Mesendoderm (in vitro differentiated cells): ENCODE measurements at places on chromosomes 5 and 9.

GRCh38 chr9:13675638-13676000 lies 396.1 kb upstream of the MPDZ start:
- peaks cover 2% of the 10 kb centered on the region for H3K4me1 ChIP-seq
- H3K4me3 ChIP-seq = no peak overlapping the region
- DNase-seq = peak; percentile 81
- no peak overlapping the region for H3K27ac ChIP-seq

DNA sequence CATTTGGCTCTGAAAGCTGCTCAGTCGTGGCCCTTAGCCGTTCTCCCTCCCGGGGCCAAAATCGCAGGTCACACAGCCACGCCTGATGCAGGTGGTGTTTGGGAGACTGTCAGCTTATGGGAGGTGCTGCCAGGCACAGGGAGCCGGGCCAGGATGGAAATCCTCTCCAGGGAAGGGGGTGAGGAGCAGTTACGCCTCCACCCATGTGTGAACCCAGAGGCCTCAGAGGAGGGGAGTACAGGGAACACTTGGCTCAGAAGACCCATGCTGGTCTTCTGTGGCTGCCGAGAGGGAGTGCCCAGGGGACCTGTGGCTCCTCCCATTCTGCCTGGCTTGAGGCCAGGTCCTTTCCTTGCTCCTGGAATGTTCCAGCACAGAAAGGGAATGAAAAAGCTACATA lies 3.6 kb upstream of the OLFM1 start:
- no peaks in the 10 kb centered on the region for H3K4me1 ChIP-seq
- H3K4me3 ChIP-seq = no peak overlapping the region
- DNase-seq = no peak
- no peaks in the 10 kb centered on the region for H3K36me3 ChIP-seq
- peaks cover 3% of the 10 kb centered on the region for H3K27me3 ChIP-seq

GRCh38 chr9:29044959-29045358 lies 1471.7 kb upstream of the C9orf72 start:
- peak; percentile 5 for DNase-seq
- no peaks in the 10 kb centered on the region for H3K36me3 ChIP-seq
- no peak overlapping the region for H3K27ac ChIP-seq
- H3K4me1 ChIP-seq = no peaks in the 10 kb centered on the region
- H3K27me3 ChIP-seq = no peaks in the 10 kb centered on the region
- no peak overlapping the region for H3K4me3 ChIP-seq

- H3K27me3 ChIP-seq = no peaks in the 10 kb centered on the region
- no peak for DNase-seq
- H3K4me3 ChIP-seq = no peak overlapping the region
- no peaks in the 10 kb centered on the region for H3K36me3 ChIP-seq
- H3K27ac ChIP-seq = no peak overlapping the region
Measured at GRCh38 chr9:126490214-126490631, 123.5 kb upstream of the LMX1B start.

GRCh38 chr5:97422678-97423077 lies 239.6 kb upstream of the RIOK2 start:
- no peak overlapping the region for H3K27ac ChIP-seq
- no peak overlapping the region for H3K4me3 ChIP-seq
- no peaks in the 10 kb centered on the region for H3K36me3 ChIP-seq
- no peaks in the 10 kb centered on the region for H3K27me3 ChIP-seq
- no peak for DNase-seq
- no peaks in the 10 kb centered on the region for H3K4me1 ChIP-seq

- no peak overlapping the region for H3K27ac ChIP-seq
- H3K36me3 ChIP-seq = no peaks in the 10 kb centered on the region
- no peak for DNase-seq
- no peaks in the 10 kb centered on the region for H3K27me3 ChIP-seq
- H3K4me3 ChIP-seq = no peak overlapping the region
- peaks cover 3% of the 10 kb centered on the region for H3K4me1 ChIP-seq
Measured at GRCh38 chr5:150313501-150313900, 10.8 kb upstream of the ARSI start.

- peaks cover 2% of the 10 kb centered on the region for H3K4me1 ChIP-seq
- DNase-seq = no peak
- H3K27ac ChIP-seq = no peak overlapping the region
- no peak overlapping the region for H3K4me3 ChIP-seq
- H3K36me3 ChIP-seq = no peaks in the 10 kb centered on the region
Measured at GRCh38 chr9:99971410-99971809, 65.0 kb downstream of the STX17 start.

DNA sequence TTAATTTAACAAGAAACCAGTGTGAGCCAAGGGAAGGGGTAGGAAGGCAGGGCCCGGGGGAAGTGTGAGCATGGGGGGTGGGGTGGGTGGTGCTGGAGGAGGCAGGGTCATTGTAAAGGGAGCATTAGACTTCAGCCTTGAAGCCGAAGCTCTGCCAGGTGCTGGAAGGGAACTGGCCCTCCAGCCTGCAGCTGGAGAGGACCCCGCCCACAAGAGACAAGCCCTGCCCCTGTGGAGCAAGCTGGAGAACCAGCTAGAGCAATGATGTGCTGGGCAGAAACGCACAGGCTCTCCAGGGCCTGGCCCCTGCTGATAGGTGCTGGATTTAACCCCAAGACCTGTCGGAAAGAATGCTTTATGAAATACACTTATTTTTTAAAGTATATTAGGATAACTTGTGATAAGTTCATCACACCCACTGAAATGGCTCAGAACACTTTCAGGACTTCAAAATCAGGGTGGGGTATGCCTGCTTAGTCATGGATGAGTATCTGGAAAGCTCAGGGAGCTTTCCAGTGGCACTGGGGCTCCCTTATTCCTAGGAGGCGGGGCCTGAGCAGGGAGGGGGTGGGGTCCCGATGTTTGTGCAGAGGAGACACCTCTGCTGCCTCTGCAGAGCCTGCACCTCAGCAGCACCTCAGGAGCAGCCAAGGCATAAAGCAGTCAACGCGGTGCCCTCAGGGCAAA lies 27.1 kb downstream of the UBE2QL1 start:
- H3K4me3 ChIP-seq = no peak overlapping the region
- no peak overlapping the region for H3K27ac ChIP-seq
- H3K4me1 ChIP-seq = no peaks in the 10 kb centered on the region

GRCh38 chr5:53261245-53261644 lies 151.7 kb upstream of the MOCS2 start:
- no peak overlapping the region for H3K4me3 ChIP-seq
- DNase-seq = no peak
- H3K4me1 ChIP-seq = no peaks in the 10 kb centered on the region
- H3K27ac ChIP-seq = no peak overlapping the region
- H3K27me3 ChIP-seq = no peaks in the 10 kb centered on the region

DNA sequence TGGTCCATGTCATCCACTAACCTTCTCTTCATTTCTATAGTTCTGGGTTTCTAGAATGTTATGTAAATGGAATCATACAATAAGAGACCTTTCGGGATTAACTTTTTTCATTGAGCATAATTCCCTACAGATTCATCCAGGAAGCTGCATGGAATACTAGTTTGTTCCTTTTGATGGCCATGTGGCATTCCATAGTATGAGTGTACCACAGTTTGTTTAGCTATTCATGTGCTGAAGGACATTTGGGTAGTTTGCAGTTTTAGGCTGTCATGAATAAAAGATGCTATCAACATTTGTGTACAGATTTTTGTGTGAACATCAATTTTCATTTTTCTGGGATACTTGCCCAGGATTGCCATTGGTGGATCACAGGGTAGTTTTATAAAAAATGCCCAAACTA lies 6.8 kb upstream of the SPTLC1 start:
- H3K4me1 ChIP-seq = no peaks in the 10 kb centered on the region
- DNase-seq = no peak
- no peaks in the 10 kb centered on the region for H3K27me3 ChIP-seq
- no peak overlapping the region for H3K4me3 ChIP-seq

DNA sequence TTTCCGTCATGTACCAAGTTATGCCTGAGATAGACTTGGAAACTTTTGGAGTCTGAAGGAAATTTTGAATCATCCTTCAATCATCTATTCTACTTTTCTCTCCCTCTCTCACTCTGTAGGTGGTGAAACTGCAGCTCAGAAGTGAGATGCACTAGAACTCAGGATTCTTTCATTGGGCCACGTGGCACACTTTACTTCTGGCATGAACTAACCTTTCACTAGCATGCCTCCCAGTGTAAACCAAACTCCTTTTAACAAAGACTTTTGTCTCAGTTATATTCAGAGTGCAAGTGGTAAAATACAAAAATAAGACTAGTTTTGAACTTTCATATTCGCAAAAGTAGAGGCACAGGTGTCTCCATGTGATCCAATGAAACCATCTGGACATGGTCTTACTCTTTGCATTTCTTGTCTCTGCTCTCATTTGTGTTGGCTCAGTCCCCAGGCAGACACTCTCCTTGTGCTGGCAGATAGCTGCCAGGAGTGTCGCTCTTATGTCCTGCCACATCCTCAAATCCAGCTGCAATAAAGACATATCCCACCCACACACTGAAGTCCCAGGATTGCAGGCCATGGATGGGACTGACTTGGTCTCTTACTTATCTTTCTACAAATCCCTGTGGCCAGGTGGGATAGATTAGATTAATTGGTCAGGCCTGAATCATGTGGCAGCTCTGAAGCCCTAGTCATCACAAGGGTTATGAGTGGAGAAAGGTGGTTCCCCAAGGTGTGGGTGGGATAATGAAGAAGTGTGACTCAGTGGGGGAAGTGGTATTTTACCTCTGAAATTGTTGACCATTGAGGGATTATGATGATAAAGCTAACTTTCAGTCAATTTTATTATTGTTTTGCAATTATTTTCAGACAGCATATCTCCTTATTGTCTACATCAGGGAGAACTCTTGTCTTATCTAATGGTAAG lies 267.5 kb downstream of the GABRB2 start:
- DNase-seq = no peak
- H3K4me3 ChIP-seq = no peak overlapping the region
- no peaks in the 10 kb centered on the region for H3K36me3 ChIP-seq
- H3K27me3 ChIP-seq = no peaks in the 10 kb centered on the region
- H3K27ac ChIP-seq = no peak overlapping the region

DNA sequence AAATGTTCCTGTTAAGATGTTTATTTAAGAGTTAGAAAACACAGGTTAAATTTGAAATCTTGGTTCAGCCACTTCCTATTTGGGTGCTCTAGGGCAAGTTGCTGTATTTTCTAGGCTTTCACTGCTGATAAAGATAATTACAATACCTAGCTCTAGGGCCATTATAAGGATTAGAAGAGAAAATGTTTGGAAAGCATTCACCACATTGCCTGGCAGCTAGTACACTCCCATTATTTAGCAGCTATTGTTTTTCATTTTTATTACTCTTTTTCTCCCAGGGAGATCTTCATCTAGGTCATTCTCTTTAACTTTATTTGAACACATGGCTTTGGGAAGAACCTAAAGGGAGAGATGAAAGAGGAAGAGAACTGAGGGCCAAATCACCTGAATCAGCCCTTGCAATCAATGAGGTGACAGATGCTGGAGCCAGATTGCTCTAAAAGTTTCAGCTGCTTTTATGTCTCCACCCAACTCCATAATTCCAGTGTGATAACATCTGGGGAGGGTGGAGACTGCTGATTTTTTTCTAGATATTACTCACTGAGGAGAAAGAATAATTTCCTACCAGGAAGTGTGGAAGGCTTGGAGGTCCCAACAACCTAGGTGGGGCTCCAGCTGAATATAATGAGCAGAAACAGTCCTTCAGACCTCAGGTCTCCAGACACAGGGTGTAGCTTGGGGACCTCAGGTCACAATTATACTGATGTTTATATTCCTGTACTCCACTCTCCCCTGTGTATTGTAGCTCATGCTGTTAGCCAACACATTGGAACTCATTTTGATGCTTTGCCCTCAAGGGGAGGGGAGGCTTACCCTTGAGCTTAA lies 640.0 kb downstream of the RAB3C start:
- DNase-seq = no peak
- H3K4me3 ChIP-seq = no peak overlapping the region
- H3K27me3 ChIP-seq = no peaks in the 10 kb centered on the region
- no peak overlapping the region for H3K27ac ChIP-seq
- H3K36me3 ChIP-seq = no peaks in the 10 kb centered on the region

- H3K4me1 ChIP-seq = no peaks in the 10 kb centered on the region
- H3K27me3 ChIP-seq = no peaks in the 10 kb centered on the region
- H3K4me3 ChIP-seq = no peak overlapping the region
Measured at GRCh38 chr9:110309681-110310080, 28.0 kb downstream of the TXNDC8 start.

DNA sequence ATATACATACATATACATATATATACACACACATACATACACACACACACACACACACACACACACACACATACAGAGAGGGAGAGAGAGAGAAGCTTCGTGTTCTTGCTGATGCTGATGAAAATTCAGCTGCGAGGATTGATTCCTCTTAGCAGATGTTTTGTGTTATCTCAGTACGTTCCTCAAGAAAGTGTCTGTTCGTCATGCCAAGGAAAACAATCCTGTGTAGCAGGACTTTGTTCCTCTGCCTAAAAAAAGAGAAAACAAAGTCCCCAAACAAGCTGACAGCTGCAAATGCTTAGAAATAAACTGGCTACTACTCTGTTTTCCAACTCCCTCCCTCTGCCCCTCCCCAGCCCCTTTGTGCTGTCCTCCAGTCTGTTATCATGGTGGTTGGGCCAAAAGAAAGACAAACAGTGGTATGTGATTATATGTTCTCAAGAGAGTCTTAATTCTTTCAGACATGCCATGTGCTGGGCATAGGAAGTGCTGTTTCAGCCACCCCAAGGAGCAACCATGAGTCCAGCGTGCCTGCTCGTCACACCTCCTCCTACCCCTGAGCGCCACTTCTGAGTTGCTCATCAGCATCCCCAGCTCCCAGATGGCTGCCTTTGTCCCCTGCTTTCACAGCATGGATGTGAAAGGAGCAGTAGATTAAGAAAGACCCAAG lies 71.5 kb upstream of the EQTN start:
- peak; percentile 70 for DNase-seq
- H3K27ac ChIP-seq = no peak overlapping the region
- H3K4me1 ChIP-seq = peaks cover 9% of the 10 kb centered on the region
- no peaks in the 10 kb centered on the region for H3K27me3 ChIP-seq
- no peak overlapping the region for H3K4me3 ChIP-seq

DNA sequence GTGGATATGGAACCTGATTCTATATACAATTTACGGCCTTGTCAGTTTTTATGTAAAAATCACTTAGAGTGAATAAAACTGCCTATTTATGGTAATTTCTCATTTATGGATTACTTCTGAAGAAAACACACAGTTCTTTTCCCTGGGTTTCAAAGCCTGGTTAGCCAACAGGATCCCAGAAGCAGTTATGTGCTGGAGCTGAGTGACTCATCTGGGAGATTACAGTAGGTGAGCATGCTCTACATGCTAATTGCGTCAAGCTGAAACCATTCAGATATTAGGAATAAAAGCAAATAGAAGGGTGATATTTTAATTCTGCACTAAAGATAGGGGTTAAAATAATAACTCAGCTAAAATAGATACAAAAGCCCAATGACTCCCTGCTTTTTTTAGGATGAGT lies 47.8 kb downstream of the PDE4D start:
- H3K36me3 ChIP-seq = no peaks in the 10 kb centered on the region
- H3K4me1 ChIP-seq = no peaks in the 10 kb centered on the region
- H3K27ac ChIP-seq = no peak overlapping the region
- no peak overlapping the region for H3K4me3 ChIP-seq
- H3K27me3 ChIP-seq = no peaks in the 10 kb centered on the region

- H3K27ac ChIP-seq = no peak overlapping the region
- H3K4me1 ChIP-seq = no peaks in the 10 kb centered on the region
- DNase-seq = peak; percentile 83
- peaks cover 9% of the 10 kb centered on the region for H3K36me3 ChIP-seq
Measured at GRCh38 chr5:172420235-172420939, 33.9 kb downstream of the SH3PXD2B start.
